ENCODE measurements at places on chromosomes 1 and 21.

DNA sequence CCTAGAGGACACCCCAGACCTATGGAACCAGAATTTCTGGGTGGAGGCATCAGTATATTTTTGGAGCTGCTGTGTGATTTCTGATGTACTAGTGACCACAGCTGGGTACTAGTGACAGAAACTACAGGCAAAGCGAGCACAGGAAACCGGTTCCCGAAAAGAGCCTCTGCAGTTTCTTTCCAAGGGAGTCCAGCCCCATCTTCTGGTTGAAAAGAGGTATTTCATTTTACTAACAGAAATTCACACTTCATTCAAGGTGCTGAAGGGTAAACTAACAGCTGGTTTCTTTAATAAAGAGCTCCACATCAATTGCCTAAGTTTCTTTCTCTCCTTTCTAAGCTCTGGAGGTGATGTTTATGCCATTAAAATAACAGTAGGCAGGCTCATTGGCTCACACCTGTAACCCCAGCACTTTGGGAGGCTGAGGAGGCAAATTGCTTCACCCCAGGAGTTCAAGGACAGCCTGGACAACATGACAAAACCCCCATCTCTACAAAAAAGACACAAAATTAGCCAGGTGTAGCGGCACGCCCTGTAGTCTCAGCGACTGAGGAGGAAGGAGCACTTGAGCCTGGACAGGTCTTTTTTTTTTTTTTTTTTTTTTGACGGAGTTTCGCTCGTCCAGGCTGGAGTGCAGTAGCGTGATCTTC lies 22.0 kb downstream of the THAP3 start:
- DNase-seq = peak; percentile 27

GRCh38 chr1:212157252-212157651 lies 121.7 kb downstream of the DTL start:
- no peak for DNase-seq

- DNase-seq = no peak
Observed at GRCh38 chr1:221856228-221857093, 114.6 kb upstream of the DUSP10 start.

DNA sequence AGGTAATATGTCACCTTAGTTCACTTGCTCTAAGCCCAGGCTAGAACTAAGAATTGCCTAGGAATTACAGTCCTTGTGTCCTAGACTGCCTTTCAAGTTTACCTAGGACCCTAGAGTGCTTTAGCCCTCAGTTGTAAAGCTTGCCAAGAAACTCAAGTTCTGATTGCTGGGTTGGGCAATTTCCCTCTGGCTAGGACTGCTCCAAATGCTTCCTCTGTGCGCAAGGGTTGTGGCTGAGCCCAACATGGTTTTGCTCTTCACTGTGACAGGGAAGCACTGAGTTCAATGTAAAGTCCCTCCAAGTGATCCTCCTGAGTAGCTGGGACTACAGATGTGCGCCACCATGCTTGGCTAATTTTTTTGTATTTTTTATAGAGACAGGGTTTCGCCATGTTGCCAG lies 102.3 kb upstream of the NEK7 start:
- no peak for DNase-seq
